Caco-2 (cell line): ENCODE measurements at places on chromosomes 1 and 21. TPM values are rescaled to one million over a fixed set of nuclear protein-coding genes. Genes with fewer than 3 reads are reported as not detected.
A peak's percentile ranks its signal among the peaks of the same experiment; 100 is the strongest.

GRCh38 chr1:230204842-230205241 lies 137.8 kb downstream of the GALNT2 start:
- no peak for DNase-seq

GRCh38 chr1:114457675-114458236 lies 53.2 kb downstream of the TRIM33 start:
- no peak for DNase-seq

GRCh38 chr1:118335331-118335732 lies 150.3 kb upstream of the SPAG17 start:
- DNase-seq, result no peak

GRCh38 chr1:20355828-20356735 lies 65.4 kb downstream of the VWA5B1 start:
- DNase-seq, result no peak

The ABCG1 gene
- not detected in 2 replicates for total RNA-seq

The CD101 gene
- 0.16 and 0.86 TPM in 2 replicates for total RNA-seq

DNA sequence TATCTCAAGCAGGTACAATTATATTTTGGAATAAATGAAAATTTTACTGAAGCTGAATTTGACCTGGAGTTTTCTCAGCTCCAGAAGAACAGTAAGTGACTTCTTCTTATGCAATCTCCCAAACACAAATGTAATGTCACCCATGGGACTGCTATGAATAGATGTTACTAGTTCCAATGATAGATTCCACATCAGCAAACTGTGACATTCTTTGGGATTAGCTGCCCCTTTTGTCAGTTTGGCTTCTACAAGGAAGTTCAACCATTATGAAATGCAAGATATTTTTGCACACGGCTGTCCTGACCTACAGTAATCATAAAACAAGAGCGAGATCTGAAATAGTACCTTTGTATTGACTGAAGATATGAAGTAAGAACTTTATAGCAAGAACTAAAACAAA lies 27.8 kb upstream of the TSNAX start:
- no peak for DNase-seq

DNA sequence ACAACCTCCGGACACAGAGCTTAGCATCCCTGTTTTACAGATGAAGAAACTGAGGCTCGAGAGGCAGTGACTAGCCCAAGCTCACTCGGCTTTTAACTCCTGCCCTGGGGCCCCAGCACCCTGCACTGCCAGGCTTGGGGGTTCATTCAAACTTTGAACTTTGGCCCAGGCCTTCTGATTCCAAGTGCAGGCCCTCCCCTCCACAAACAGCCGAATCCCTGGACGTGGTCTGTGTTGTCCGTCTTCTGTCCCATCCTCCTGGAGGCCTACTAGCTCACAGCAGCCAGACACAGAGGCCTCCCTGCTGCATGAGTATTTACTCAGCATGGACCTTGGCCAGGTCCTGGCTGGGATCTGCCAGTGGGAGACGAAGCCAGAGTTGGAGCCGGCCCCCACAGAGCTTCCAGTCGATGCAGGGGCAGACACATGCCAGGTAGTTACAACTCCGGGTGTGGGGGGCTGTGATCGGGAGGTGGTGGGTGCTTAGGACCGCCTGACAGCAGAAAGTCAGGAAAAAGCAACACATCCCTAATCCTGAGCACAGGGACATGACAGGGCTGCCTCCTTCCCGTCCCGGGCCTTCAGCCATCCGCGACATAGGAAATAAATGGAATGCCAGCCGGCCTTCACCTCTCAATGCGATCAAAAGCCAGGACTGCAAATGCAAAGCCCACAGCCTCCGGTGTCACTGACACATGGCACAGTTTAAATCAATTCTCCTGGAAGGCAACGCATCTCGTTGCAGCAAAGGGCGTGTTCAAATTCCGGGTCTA lies 7.4 kb downstream of the IFFO2 start:
- peak; percentile 66 for DNase-seq

The C1QA gene
- total RNA-seq, result not detected in 2 replicates
